Epithelial cell of alveolus of lung (primary cell): ENCODE measurements at places on chromosomes 13 and 19. TPM values are rescaled to one million over a fixed set of nuclear protein-coding genes. Genes with fewer than 3 reads are reported as not detected.

CABP5 gene
- total RNA-seq = not detected in 2 replicates

ZIK1 gene
- 7.1 and 9.8 TPM in 2 replicates for total RNA-seq

LSM14A gene
- total RNA-seq = 53.1 and 112 TPM in 2 replicates

ZNF846 gene
- total RNA-seq = 5.4 and 5.7 TPM in 2 replicates

LRRC25 gene
- total RNA-seq = not detected in 2 replicates
